GM13977 (cell line): ENCODE measurements at places on chromosomes 7 and 10.

GRCh38 chr7:111103136-111103535 lies 12.2 kb downstream of the LRRN3 start:
- DNase-seq, result no peak

- DNase-seq, result no peak
Measured at GRCh38 chr10:104923501-104923900, 282.4 kb downstream of the SORCS3 start.

DNA sequence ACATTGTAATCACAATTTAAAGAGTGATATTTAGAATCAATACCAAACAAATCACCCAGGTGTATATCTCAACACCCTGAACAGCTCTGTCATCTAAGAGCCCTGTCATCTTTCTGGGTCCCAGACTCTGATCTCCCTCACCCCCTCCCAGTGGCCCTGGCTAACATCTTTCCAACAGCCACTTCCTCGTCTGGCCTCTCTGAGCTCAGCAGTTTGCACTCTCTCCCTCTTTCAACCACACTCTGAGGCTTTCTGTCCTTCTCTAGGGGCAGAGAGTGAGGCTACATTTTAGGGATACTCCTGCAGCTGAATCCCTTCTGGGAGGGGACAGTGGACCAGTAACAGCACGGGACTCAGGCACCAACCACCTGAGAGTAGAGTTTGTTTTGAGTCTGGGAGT lies 17.1 kb upstream of the PRRT4 start:
- DNase-seq, result no peak

DNA sequence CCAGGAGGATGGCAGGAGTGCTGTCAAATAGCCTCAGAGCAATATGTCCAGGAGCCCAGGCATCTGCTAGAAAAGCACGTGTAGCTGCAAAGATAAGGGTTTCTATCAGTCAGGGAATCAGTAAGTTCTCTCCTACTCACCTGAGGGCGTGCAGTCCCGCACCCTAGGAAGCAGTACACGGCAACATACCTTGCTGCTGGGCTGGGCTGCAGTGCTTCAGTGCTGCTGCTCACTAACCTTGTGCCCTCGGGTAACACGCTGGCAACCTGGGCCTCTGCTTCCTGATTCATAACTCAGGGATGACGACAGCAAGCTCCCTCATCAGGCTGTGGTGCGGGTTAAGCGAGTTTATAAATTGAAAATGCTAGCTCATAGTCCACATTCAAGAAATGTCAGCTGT lies 29.5 kb upstream of the CCNY start:
- no peak for DNase-seq

DNA sequence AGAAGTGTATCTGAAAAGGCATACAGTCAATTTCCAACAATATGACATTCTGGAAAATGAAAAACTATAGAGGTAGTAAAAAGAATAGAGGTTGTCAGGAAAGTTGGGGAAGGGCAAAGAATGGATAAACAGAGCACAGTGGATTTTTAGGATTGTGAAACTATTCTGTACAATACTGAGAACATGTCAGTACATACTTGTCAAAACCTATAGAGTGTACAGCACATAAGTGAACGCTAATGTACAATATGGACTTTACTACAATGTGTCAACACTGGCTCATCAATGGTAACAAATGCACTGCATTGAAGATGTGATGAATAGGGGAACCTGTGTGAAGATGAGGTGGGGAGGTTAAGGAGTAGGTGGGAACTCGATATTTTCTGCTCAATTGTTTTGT lies 483.0 kb upstream of the PFKP start:
- DNase-seq, result no peak

DNA sequence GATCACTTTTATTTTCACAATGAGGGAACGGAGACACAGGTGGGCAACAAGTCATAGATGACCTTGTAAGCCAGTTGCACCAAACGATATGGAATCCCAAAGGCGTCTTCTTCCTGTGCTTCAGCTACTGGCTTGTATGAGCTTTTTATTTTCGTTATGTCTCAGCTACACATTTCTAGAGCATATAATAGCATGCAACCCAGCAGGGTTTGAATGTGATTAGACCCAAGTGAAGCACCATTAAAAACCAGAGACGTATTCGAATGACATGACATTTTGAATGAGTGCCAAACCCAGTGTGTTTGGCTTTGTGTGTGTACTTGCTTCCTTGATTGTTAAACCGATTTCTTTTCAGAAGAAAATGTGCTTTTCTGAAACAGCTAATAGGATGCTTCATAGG lies 963.2 kb upstream of the CELF2 start:
- DNase-seq, result no peak

- DNase-seq, result no peak
Measured at GRCh38 chr10:51137756-51138529, 63.7 kb downstream of the PRKG1 start.

GRCh38 chr7:80699721-80700256 lies 61.3 kb downstream of the CD36 start:
- DNase-seq, result no peak

- DNase-seq, result no peak
Measured at GRCh38 chr7:122219253-122219865, 75.3 kb upstream of the AASS start.

GRCh38 chr7:149850007-149850594 lies 11.9 kb downstream of the ZNF862 start:
- DNase-seq, result no peak

DNA sequence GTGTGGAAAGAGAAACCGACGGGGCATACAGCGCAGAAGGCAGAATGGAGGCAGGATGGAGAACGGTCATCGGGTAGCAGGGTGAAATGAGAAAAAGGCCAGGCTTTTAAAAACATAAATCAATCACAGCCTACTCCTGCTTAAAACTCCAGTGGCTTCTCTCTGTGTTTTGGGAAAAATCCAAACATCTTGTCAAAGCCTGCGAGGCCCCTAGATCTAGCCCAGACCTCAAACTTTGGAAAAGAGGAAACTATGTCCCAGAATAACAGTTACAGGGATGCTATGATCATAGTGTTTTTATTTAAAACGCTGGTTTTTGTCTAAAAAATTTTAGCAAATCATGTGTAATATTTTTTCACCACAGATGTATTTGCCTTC lies 41.1 kb downstream of the PPP1R3C start:
- no peak for DNase-seq

DNA sequence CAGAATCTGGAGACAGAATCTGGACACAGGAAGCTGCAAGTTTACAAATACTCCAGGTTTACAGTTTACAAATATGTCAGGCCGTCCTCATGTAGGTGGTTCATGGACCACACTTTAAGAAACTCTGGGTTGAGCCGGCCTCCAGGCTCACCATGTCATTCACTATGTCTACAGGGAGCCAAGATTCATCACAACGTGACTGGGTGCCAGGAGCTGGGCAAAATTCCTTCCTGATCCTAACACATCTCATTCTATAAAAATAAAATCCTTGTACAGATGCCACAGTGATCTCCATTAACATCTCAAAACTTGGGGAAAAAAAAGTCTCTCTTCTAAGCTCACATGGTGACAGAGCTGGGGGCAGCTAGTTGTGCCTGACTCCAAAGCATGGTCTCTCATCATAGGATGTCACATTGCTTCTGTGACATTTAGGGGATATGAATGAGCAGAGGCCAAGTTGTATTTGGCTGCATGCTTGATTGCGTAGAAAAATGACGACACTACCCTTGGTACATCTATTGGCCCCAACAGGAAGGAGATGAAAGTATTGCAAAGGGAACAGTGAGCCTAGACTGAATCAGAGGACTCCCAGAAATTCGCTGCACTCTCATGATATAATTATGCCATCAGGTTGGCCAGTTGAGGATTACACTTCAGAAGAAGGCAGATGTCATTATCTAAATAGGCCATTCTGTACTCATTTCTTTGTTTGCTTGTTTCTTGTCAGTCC lies 35.9 kb downstream of the MTURN start:
- DNase-seq, result no peak

- no peak for DNase-seq
Measured at GRCh38 chr10:62860946-62861345, 44.8 kb upstream of the EGR2 start.

DNA sequence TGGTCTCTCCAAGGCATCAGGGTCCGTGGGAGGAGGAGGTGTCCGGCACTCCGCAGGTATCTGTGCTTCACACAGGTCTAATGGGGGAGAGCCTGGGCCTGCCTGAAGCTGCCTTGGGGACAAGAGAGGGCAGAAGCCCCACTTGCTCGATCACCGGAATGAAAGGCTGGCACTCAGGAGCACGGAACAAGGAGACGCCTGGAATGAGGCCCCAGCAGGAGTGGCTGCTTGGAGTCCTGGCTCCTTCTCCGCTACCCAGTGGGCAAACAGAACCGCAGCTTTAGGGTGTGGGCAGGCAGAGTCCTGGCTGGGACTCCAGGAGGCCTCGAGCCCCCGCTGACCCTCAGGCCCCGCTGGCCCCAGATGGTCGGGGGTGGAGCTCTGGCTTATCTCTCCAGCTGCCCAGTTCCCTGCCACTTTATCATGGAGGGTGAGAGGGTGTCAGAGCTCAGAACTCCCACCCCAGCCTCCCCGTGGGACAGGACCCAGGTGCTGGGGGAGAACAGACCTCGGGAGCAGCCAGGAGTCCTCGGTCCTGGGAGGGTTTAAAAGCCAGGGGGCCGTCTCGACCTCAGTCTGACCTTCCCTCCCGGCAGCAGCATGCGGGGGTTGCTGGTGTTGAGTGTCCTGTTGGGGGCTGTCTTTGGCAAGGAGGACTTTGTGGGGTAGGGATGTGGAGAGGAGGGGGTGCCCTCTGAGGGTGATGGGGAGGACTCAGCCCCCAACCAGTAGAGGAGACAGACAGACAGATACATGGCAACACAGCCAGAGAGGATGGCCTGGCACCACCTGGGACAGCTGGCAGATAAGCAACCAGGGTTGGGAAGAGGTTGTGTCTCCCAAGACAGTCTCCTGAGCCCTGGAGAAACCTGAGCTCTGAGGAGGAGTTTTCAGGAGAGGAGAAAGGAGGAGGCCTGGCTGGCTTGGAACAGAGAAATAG lies at the start of gene CPA1:
Gene CPA1, plus strand, starts transcription at position 574 of the 940 bp plus-strand sequence. Its CDS starts 27 bp downstream, at position 601.
- no peak for DNase-seq

GRCh38 chr10:10160821-10161312 lies 856.8 kb upstream of the CELF2 start:
- DNase-seq, result no peak

DNA sequence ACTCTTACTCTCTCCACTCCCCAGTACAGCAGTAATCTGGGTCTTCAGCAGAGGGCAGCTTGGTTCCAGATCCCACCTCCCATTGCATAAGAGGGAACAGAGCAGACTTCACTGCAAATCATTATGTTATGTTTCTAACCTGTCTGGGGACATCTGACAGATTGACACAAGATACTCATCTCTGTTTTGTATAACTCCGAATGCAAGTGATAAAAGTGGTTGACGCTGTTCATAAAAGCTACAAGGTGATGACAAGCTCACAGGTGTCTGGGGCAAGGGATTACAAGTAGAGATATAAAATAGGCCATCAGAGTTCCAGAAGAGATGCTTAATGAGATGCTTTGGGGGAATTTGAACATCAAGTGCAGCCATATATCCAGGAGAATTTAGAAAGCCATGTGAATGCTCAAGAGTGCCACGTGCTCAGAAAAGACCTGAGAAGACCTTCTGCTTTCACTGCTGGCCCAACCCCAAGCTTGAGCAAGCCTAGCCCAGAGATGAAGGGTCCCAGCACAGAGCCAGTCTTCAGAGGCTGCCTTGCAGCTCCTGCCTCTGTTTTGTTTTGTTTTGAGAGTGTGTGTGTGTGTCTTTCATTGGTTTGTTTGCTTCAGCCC lies 80.6 kb downstream of the VSTM2A start:
- no peak for DNase-seq

GRCh38 chr10:12025591-12025990 lies 17.0 kb downstream of the UPF2 start:
- no peak for DNase-seq

- DNase-seq, result no peak
Measured at GRCh38 chr10:77252380-77253146, 385.0 kb downstream of the KCNMA1 start.

DNA sequence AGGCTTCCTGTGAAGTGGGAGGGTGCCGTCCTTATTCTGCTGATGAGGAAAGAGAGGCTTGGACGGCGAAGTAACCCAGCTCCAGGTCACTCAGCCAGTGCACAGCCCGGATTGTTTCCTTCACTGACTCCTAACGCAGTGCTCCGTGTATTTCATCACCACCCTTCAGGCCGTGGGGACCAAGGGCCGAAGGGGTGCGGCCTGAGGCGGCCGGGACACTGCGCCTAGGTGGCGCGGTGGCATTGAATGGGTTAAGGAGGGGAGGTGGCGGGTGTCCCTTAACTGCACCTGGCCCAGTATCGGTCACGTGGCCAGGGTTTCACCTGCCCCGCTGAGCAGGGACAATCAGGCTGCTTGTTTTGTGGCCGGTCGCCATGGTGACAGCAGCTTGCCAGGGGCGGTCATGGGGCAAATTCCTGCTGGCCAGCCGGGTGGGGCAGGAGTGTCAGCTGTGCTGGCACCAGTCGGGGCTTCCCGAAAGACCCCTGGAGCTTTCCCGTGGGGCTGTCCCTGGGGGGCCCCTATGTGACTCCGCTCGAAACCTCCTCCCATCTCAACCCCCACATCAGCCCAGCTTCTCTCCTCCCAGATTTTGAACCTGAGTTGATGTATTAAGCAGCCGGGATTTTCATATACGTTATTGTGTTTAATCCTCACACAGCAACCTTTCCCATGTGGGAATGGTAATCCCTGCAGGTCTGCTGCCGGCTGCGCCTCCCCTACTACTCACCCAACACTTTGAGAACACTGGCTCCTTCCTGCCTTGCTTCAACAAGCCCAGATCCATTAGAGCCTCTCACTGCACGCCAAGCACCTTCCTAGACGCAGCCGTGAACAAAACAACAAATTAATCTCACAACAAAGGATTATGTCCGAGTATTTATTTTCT lies 4.4 kb upstream of the ABHD11 start:
- no peak for DNase-seq

- no peak for DNase-seq
Measured at GRCh38 chr7:36852931-36853330, 128.6 kb upstream of the AOAH start.

GRCh38 chr10:25104441-25104840 lies 70.4 kb upstream of the GPR158 start:
- DNase-seq, result no peak

- peak; percentile 12 for DNase-seq
Measured at GRCh38 chr10:50788951-50789945, 49.5 kb downstream of the ASAH2B start.

GRCh38 chr7:72156671-72157070 lies 255.5 kb downstream of the CALN1 start:
- no peak for DNase-seq

- DNase-seq, result no peak
Measured at GRCh38 chr10:107280293-107280692, 115.8 kb upstream of the SORCS1 start.

- DNase-seq, result no peak
Measured at GRCh38 chr7:137203351-137203750, 140.2 kb downstream of the PTN start.

GRCh38 chr10:33153968-33154327 lies 180.5 kb downstream of the NRP1 start:
- no peak for DNase-seq
